ENCODE measurements at places on chromosomes 1 and 21. TPM values are rescaled to one million over a fixed set of nuclear protein-coding genes. Genes with fewer than 3 reads are reported as not detected.
A peak's percentile ranks its signal among the peaks of the same experiment; 100 is the strongest.

DNA sequence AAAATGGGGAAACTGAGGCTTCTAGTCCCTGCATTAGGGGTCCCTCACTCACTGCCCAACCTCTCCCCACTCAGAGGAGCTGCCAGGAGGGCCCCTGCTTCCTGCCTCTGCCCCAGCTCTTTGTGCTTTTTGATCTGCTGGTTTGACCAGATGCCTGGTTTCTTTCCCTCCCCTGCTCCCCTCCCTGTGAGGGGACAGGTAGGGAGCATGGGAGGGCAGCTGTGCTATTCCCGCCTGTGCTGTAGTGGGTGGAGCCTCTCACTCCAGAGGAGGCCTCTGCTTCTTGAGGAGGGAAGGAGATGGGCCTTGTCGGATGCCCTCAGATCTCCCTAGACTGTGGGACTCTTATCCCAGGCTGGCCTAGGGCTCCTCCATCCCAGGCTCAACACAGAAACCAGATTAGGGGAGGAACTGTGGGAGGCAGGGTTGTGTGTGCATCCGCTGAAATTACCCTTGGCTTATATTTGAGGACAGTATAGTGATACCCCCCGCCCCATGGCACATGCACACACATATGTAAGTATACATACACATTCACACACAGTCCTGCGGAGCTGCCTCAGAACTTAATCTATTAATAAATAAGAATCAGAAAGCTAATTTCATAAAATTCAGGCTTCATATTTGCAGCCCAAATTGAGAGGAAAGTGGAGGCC, 4.6 kb downstream of the BOLA1 start:
- no peak for DNase-seq

DNA sequence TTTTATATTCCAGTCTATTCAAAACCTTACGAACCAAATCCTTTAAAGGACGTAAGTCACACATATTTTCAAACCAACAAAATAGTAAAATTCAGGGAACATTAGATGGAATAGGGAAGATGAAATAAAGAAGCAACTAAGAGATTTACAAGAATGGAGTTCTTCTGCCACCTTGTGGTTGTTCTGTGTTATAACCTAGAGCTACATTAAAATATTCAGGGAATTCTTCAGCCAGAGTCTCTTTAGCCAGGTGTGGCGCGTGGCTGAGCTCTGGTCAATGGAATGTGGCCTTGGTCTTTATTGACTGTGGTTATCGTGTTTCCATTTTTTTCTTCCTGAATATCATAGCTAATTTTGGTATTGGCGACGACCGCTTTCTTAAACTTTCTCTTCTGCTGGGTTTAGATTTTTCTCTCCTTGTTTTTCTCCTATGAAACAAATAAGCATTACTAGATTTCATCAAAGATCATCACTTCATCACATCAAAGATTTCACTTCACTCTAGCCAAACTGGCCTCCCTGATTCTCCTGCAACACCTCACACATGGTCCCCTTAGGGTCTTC, 221.3 kb downstream of the MRPL39 start:
- DNase-seq, result no peak

DNA sequence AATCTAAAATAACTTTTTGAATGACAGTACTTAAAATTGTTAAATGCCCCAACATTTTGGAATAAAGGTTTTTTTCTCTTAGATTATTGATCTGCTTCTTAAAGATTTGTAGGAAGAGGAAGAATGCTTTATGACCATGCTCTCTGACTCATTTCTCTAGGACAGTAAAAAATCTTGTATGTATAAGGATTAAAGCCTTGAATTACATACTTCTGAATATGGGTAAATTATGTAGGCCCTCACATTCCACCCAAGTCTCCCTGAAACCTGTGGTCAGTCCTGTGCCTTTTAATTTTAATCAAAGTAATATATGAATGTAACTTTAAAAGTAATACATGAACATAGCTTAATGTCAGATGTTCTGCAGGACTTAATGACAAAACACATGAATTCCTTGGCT, 50.5 kb downstream of the ABCD3 start:
- no peak for DNase-seq

- no peak for DNase-seq
These were observed 137.2 kb downstream of the KCTD3 start for GRCh38 chr1:215704089-215704860.

The ALDH9A1 gene
- 73.3 TPM for total RNA-seq

The PADI2 gene
- total RNA-seq, result 2.4 TPM

The CFAP107 gene
- not detected for total RNA-seq

DNA sequence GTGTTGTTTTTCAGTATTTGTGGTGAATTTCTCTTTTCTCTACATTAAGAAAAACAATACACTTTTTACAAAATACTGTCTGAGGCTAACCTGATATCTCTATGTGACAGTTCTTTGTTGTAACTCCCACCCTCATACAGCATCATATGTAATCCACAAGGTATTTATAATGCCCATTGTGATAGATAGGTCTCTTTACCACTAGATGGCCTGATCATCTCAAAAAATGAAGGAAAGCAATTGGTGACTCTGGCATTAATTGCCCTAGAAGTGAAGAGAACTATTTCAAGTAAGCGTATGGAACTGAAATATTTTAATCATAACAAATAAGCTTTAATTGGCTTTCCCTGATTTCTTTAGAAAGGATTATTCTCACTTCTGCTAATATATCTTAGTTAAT, 36.2 kb upstream of the HFM1 start:
- DNase-seq, result no peak

DNA sequence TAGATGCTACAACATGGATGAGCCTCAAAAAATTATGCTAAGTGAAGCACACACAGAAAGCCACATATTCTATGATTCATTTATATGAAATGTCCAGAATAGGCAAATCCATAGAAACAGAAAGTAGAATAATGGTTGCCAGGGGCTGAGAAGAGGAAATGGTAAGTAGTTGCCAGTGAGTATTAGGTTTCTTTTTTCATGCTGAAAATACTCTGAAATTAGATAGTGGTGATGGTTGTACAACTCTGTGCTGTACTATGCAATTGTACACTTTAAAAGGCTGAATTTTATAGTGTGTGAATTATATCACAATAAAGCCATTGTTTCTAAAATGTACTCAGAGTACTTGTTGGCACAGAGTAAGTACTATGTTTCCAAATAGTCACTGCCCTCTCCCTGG, 15.5 kb upstream of the GFI1 start:
- no peak for DNase-seq

GRCh38 chr1:41245659-41246058, 3.6 kb upstream of the SCMH1 start:
- DNase-seq, result no peak

GRCh38 chr1:179031284-179031683, 5.6 kb downstream of the FAM20B start:
- no peak for DNase-seq

GRCh38 chr21:31142600-31142999, 104.3 kb upstream of the KRTAP19-8 start:
- DNase-seq, result no peak

GRCh38 chr21:36306872-36307534, 13.0 kb upstream of the MORC3 start:
- DNase-seq, result no peak

- no peak for DNase-seq
These were observed 51.7 kb upstream of the SOD1 start for GRCh38 chr21:31607791-31608190.

GRCh38 chr1:45846931-45847330, 43.5 kb downstream of the MAST2 start:
- no peak for DNase-seq

- peak; percentile 33 for DNase-seq
These were observed 4.6 kb downstream of the MTARC1 start for GRCh38 chr1:220791285-220791684.

- peak; percentile 57 for DNase-seq
These were observed 583 bp downstream of the MEF2D start for GRCh38 chr1:156499842-156500542.

- peak; percentile 19 for DNase-seq
These were observed at the start of gene ASAP3 for GRCh38 chr1:23483321-23484252. Gene ASAP3, minus strand, starts transcription at chr1:23484179. Its CDS starts 46 bp downstream, at chr1:23484133.

The LCE1A gene
- total RNA-seq, result not detected

DNA sequence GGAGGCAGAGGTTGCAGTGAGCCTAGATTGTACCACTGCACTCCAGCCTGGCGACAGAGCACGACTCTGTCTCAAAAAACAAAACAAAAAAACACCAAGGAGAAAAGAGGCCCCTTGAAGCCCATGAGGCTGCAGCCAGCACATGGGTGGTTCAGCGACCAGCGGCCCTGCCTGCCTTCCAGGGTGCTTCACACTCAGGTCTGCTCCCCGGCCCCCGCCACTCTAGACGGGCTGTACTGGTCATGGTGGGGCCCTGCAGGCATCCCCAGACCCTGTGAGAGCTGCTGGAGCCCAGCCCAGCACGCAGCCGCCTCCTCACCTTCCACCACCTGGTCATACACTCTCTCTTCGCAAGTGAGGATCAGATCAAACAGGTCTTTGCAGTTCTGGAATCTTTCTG, 4.1 kb upstream of the TMEM240 start:
- DNase-seq, result no peak

GRCh38 chr1:169921080-169921479, 27.4 kb upstream of the SCYL3 start:
- no peak for DNase-seq

The AMPD1 gene
- total RNA-seq, result not detected

GRCh38 chr1:6220236-6220635, 14.3 kb downstream of the RNF207 start:
- no peak for DNase-seq

The CFHR3 gene
- 3.0 TPM for total RNA-seq

- no peak for DNase-seq
These were observed 81.8 kb upstream of the KIAA0040 start for GRCh38 chr1:175274368-175274767.

DNA sequence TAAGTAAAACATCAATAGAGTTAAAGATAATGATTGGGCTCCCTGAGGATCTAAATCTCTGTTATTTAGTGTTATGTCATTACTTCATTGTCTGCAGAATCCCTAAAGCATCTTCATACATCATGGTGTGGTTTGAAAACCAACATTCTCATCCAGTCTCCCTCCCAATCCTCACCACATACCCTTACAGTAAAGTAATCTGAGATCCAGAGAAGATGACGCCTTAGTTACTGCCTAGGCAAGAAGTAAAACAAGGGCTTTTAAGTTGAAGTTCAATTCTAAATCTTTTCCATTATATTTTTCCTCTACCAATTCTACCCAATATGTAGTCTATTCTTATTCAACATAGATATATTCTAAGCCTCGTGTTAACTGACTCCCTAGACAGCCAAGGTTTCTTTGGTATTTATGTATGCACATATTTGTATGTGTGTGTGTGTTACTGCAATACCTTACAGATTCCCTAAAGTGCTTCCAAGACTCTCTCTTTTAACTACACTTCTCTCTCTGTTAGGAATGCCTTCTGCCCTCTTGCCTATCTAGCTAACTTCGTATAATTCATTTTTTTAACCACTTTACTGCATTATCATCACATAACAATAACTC, 17.3 kb downstream of the DPH5 start:
- no peak for DNase-seq

The WNT4 gene
- 0.20 TPM for total RNA-seq

GRCh38 chr1:236471096-236471495, 52.7 kb upstream of the LGALS8 start:
- no peak for DNase-seq

- DNase-seq, result no peak
These were observed 4.8 kb upstream of the EDARADD start for GRCh38 chr1:236389253-236389652.

DNA sequence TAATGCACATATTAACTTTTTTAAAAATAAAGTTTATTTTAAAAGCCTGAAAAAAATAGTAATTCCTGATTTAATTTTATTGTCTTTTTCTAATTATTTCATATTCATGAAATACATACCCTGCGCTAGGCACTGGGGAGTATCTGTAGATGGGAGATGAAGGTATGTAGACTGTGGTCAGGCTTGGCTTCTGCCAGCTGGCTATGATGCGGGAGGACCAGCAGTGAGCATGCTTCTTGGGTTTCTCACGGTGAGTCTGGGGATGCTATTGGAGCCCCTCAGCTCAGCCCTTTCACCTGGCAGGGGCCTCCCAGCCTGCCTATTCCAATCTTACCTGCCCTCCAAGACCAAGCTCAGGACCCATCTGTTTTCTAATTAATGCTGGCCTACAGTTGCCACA, 138.4 kb downstream of the NOS1AP start:
- DNase-seq, result no peak

DNA sequence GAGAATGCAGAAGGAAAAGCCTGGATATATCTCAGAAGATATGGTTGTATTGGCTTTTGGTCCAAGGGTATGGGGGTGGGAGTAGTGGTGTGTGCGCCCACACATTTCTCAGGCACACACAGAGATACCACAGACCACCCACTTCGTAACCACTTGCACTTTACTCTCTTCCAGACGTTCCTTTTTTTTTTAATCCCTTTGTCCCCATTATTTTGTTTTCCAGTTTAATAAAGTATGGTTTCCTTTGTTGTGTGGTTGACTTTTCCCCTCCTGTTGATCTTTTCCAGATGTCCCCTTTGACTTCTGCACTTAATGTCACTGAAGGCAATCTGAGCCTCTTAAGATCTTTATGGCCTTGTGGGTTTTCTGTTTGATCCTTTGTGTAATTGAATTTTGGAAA, 10.5 kb upstream of the TARS2 start:
- no peak for DNase-seq

The RPL11 gene
- total RNA-seq, result 739 TPM

The MTARC1 gene
- total RNA-seq, result 35.2 TPM

DNA sequence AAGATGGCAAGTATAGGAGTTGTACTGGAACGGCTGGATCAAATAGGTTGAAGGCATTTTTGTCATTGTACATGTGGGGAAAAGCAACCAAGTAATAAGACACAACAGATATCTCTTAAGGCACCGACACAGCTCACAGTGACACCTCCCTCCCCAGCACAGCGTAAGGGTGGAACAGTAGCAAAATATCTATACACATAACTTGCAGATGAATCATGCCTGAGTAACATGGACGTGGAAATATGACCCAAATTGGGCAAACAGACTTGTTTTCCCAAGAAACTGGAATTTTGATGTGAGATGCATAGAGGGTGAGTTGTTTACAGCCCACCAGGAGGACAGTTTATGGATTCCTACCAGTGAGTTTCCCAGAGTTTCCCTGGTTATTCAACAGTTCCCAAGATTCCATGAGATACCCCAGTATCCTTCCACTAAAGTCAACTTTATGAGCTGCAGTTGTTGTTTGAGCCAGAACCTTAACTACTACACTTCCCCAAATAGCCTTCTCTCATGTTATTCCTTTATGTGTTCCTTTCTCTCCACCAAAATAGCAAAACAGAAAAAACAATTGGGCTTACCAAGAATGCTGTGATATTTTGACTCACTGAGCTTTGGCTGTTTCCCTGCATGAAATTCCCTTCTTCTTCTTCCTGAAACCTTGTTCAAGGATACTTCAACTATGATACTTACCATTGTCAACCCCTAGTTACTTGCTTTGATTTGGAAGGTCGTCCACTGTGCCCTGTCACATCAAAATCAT, 7.1 kb upstream of the DR1 start:
- DNase-seq, result no peak

The STXBP3 gene
- 75.8 TPM for total RNA-seq

The PDE4B gene
- 6.7 TPM for total RNA-seq

GRCh38 chr1:12460121-12460520, 157.9 kb downstream of the DHRS3 start:
- no peak for DNase-seq

The CD5L gene
- not detected for total RNA-seq

GRCh38 chr1:27973771-27974416, 14.1 kb downstream of the XKR8 start:
- DNase-seq, result no peak

- no peak for DNase-seq
These were observed 357.8 kb upstream of the PTBP2 start for GRCh38 chr1:96363826-96364225.

All from tibial nerve (tissue), 4 donors.